Activated CD4-positive, alpha-beta T cell treated with anti-CD3 and anti-CD28 coated beads, Interleukin-2, amount 10 ng/mL, durations not matched to agents 7 days and 5 days (primary cell): ENCODE measurements at places on chromosomes 3 and 15.

DNA sequence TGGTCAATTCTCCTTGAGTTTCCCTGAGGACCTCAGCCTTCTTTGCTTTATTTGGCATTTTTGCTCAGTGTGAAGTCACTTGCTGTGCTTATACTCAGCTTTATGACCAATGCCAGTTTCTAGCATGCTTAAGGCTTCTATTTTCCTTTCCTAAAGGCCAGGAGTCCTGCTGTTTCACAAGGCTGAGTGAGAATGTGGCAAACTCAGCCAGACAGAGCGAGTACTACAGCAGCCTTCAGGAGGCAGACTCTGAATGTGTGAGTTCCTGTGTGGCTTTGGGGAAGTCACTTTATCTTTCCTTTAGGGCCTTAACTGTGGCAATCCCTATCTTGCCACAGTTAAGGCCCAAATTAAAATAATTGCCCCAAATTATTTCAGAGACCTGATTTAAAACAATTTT lies 213.2 kb upstream of the MRPL3 start:
- DNase-seq: no peak

DNA sequence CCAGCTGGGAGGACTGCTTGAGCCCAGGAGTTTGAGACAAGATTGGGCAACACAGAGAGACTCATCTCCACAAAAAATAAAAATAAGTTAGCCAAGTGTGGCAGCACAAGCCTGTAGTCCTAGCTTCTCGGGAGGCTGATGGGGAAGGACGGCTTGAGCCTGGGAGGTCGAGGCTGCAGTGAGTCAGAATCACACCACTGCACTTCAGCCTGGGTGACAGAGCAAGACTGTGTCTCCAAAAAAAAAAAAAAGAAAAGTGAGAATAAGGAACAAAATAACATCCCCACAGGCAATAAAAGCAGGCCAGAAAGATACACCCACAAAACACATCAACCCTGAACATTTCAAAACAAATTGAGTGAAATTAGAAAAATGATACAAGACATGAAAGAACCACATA lies 48.7 kb upstream of the OCA2 start:
- DNase-seq: no peak

DNA sequence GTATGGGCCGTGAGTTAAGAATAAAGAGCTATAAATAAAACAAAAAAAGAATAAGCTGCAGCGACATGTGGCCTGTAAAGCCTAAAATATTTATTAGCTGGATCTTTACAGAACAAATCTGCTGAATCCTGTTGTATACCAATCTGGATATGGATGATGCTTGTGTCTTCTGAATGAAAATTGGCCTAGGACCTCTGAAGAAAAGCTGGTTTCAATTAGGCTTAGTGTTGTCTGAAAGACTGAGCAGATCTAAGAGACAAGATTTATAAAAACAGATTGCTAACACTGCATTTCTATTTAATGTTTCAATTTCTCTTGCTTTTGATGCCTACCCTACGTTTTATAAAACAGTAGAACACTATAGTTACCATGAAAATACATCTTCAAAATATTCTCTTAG lies 57.9 kb downstream of the ST3GAL6 start:
- DNase-seq: no peak

- DNase-seq: no peak
These were observed 65.4 kb downstream of the USF3 start for GRCh38 chr3:113630956-113631542.

GRCh38 chr3:108215871-108216270 lies 6.4 kb downstream of the IFT57 start:
- no peak for DNase-seq

- DNase-seq: no peak
These were observed 200.1 kb downstream of the TLE3 start for GRCh38 chr15:69897471-69898237.

DNA sequence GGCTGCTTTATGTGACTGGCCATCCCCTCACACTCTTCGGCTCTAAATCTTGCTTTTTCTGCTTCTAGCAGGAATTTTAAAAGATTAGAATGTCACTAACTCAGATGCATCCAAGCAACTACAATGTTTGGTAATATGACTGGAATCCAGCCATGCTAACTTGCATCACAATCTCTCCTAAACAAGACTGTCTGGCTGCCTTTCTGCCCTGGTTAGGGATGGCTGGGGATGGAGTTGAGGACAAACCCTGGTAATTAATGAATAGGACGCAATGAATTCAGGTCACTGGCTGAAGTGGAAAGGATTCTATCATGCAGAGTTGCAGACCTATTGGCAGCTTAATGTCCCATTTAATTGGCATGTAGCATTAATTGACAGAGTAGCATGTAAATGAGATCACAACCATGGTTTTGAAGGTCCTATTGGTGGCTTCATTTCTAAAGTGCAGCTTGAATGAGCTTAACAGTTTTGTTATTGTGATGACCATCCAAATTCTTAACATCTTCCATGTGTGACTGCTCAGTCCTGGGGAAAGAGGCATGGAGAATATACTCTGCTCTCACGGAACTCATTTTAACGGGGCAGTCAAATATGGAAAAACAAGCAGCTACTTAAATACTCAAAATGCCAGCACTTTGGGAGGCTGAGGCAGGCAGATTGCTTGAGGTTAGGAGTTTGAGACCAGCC lies 21.7 kb downstream of the NMNAT3 start:
- no peak for DNase-seq

DNA sequence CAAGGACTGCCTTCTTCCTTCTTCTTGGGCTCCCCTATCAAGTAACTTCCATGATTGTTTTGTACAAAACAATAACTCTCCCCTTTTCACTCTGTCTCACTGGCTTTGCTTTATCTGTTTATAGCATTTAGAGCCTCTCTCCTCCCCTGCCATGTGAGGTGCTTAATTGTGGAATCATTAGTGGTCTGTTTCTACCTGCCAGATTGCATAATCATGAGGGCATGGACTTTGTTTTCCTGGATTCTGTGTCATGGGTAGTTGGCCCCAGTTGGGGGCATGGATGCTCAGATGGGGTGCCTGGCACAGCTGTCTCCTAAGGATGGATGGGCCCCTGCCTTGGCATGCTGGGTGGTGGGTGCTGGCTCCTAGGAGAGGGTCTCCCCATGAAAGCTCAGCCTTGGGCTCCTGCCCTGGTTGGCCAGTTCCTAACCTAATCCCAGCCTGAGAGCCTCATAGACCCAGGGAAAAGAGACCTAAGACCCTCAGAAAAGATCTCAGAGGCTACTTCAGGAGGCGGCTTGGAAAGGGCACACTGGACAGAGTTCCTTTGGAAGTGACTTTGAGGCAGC lies 8.0 kb upstream of the CTXND1 start:
- DNase-seq: no peak

- no peak for DNase-seq
These were observed 70.8 kb downstream of the GPR156 start for GRCh38 chr3:120214176-120214575.
